Lower lobe of right lung (tissue), 2 donors: ENCODE measurements at places on chromosomes 6 and 20.
A peak's percentile ranks its signal among the peaks of the same experiment; 100 is the strongest.

DNA sequence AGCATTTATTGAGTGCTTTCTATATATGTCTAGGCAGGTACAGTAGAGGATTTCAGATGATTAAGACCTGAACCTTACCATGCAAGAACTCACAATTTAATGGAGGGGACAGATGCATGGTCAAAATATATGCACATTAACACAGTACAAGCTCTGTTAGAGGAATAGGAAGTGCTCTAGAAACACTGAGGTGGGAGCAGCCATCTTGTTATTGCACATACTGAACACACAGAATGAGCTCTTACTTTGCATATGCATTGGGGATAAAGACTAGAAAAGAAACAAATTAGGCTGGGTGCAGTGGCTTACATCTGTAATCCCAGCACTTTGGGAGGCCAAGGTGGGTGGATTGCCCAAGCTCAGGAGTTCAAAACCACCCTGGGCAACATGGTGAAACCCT, 438.3 kb downstream of the UTRN start:
- no peak overlapping the region for H3K4me3 ChIP-seq
- no peak for DNase-seq
- H3K36me3 ChIP-seq = peaks cover 8% of the 10 kb centered on the region
- no peaks in the 10 kb centered on the region for H3K27me3 ChIP-seq
- no peaks in the 10 kb centered on the region for H3K4me1 ChIP-seq

GRCh38 chr20:24478584-24478983, 9.2 kb downstream of the SYNDIG1 start:
- no peaks in the 10 kb centered on the region for H3K36me3 ChIP-seq
- no peak overlapping the region for H3K4me3 ChIP-seq
- DNase-seq = no peak

- no peak overlapping the region for H3K27ac ChIP-seq
- no peaks in the 10 kb centered on the region for H3K36me3 ChIP-seq
- no peak overlapping the region for H3K4me3 ChIP-seq
- peaks cover 20% of the 10 kb centered on the region for H3K4me1 ChIP-seq
- no peaks in the 10 kb centered on the region for H3K27me3 ChIP-seq
- DNase-seq = no peak
Observed at GRCh38 chr6:12232339-12232738, 57.8 kb upstream of the EDN1 start.

GRCh38 chr6:142773324-142773723, 171.7 kb downstream of the HIVEP2 start:
- peaks cover 46% of the 10 kb centered on the region for H3K36me3 ChIP-seq
- H3K27ac ChIP-seq = no peak overlapping the region
- no peak for DNase-seq

- peaks cover 29% of the 10 kb centered on the region for H3K4me1 ChIP-seq
- H3K4me3 ChIP-seq = no peak overlapping the region
- no peaks in the 10 kb centered on the region for H3K27me3 ChIP-seq
- peaks cover 77% of the 10 kb centered on the region for H3K36me3 ChIP-seq
Observed at GRCh38 chr6:13304101-13304500, 24.2 kb downstream of the TBC1D7 start.

DNA sequence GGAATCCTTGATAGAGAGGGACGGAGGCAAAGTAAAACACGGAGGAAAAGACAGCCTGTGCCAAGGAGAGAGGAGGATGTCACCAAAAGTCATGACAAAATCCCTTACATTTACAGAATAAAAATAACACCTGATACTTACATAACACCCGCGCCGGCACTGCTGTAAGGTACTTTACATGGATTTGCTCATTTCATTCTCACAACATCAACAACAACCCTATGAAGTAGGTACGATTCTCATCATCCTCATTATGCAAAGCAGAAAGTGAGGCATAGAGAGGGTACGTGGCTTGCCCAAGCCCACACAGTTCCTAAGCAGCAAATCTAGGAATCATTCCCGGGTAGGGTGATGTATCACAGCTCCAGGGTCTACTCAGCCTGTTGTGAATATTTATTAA, 67.6 kb upstream of the NFATC2 start:
- H3K27ac ChIP-seq = no peak overlapping the region
- peaks cover 22% of the 10 kb centered on the region for H3K36me3 ChIP-seq

- DNase-seq = peak; percentile 74
- H3K27me3 ChIP-seq = no peaks in the 10 kb centered on the region
- peak overlapping the region; percentile 77 for H3K27ac ChIP-seq
Observed at GRCh38 chr6:6749702-6750491, 161.4 kb downstream of the LY86 start.

DNA sequence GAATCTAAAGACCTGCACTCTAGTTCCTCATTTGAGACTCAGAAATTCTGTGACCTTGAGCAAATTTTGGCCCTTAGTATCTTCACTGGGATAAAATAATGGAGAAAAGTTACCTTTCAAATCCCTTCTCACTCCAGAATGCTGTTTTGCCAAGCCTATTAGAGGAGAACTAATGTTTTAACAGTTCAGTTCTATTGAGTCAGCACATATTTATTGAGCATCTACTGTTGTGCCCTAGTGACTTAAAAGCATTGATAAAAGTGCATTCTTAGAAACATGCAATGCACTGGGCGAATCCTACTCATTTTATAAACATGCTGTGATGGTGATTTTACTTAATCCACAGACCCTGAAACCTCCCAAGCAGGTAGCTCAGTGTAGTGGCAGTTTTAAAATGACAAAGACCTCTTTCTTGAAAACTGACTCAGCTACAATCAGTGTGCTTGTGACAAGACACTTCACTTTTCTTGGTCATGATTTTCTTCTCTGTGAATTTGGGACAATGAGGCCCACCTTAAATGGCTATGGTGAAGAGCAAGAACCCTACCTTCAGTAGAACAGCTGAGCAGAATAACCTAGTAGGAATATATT, 312.0 kb downstream of the ALDH8A1 start:
- no peak overlapping the region for H3K4me3 ChIP-seq
- peaks cover 12% of the 10 kb centered on the region for H3K4me1 ChIP-seq
- no peak for DNase-seq
- H3K27me3 ChIP-seq = no peaks in the 10 kb centered on the region
